BE2C (cell line): ENCODE measurements at places on chromosomes 2 and 18.

DNA sequence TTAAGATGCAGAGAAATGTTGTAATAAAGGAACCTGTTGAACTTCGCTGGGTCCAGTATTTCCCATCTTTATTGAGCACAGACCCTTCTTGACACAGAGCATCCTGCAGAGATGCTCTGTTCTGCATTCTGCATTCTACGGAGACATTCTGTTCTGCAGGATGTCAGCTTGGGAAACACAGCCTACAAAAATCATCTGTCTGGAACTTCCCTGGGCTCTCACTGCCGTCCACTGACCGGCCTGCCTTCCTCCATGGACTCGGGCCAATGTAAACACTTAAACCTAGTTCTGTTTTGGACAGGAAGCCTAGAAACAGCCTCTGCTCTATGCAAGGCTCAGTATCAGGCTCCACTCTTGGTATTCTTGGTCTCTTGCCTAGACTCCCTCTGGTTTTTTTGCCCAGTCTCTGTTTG is 90.0 kb upstream of the PPP1CB start:
- peak; percentile 49 for DNase-seq

- no peak for DNase-seq
Measured at GRCh38 chr18:68855491-68855890, 57.6 kb downstream of the CCDC102B start.

DNA sequence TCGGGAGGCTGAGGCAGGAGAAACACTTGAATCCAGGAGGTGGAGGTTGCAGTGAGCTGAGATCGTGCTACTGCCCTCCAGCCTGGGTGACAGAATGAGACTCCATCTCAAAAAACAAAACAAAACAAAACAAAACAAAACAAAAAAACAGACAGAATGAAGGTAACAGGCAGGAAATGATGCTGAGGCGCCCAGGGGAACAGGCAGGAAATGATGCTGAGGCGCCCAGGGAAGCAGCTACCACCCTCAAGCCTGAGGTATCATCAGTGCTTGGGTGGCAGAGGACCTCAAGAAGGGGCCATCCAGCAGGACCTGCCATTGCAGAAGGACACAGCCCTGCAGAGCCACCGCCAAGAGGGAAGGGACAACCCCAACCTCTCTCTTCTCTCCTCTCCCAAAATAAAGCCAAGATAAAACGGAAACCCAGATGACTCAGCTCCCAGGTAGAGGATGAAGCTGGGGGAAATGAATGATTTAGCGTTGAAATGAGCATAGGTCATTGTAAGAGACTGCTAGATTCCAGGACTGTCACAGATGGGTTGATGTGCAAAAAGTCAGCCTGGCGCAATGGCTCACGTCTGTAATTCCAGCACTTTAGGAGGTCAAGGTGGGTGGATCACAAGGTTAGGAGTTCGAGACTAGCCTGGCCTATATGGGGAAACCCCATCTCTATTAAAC is 19.3 kb downstream of the SOWAHC start:
- DNase-seq: no peak

DNA sequence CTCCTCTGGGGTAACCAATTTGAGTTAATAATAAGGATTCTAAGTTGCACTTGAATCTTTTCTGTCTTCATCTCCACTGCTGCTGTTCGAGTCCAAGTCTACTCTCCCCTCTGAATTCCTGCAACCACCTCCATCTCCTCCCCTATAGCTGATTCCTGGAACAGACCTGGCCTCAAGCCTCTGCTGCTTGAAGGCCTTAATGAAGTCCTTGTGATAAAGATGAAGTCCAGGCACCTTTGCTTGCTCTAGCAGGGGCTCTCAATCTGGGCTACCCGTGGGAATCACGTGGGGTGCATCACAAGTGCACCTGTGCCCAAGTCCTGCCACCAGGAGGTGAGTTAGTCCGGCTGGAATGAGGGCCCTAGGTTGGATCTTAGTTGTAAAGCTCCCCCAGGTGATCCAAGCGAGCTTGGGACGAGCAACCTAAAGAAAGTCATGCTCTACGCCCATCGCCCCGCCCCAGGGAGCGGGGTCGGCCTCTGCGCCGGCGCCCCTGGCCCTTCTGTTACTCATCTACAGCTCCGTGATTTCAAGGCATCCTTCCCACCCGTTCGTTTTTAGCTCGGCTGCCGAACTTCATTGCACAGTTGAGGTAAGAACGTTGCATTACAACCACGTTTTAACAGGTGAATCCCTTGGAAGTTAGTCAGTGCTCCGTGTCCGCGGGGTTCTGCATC is 905 bp upstream of the IAH1 start:
- no peak for DNase-seq

- no peak for DNase-seq
Measured at GRCh38 chr18:49632588-49632987, 70.7 kb downstream of the LIPG start.

DNA sequence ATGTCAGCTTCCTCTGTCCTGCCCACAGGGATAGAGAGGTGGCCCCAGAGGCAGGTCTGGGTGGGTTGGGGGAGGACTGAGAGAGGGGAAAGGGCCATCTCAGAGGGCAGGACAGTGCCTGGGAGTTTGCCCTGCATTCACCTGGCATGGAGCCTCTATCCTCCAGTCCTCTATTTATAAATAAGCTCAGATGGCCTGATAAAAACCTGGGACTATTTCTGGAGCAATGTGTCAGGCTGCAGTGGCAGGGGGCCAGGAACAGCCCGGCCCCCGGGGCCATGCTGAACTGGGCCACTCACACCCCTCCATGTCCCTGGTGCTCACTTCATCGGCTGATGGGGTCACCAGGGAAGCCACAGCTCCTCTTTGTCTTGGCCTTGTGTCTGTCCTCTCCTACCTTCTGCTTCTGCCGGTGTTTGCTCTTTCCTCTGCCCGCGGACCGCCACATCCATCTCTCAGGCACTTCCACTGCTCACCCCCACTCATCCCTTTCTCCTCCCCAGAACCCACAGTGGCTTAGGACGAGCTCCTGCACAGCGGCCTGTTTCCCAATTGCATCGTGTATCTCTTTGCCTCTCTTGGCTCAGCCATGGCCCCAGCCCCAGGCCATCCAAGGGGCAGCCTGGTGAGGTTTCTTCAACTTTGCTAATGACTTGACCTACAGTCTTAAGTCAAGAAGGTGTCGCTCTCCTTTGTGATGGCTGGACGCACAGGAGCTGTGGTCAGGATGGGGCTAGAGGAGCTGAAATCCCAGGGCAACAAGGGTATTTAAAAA is 38.8 kb downstream of the SCTR start:
- DNase-seq: no peak

GRCh38 chr2:223082706-223083105 is 30.7 kb downstream of the KCNE4 start:
- DNase-seq: no peak

DNA sequence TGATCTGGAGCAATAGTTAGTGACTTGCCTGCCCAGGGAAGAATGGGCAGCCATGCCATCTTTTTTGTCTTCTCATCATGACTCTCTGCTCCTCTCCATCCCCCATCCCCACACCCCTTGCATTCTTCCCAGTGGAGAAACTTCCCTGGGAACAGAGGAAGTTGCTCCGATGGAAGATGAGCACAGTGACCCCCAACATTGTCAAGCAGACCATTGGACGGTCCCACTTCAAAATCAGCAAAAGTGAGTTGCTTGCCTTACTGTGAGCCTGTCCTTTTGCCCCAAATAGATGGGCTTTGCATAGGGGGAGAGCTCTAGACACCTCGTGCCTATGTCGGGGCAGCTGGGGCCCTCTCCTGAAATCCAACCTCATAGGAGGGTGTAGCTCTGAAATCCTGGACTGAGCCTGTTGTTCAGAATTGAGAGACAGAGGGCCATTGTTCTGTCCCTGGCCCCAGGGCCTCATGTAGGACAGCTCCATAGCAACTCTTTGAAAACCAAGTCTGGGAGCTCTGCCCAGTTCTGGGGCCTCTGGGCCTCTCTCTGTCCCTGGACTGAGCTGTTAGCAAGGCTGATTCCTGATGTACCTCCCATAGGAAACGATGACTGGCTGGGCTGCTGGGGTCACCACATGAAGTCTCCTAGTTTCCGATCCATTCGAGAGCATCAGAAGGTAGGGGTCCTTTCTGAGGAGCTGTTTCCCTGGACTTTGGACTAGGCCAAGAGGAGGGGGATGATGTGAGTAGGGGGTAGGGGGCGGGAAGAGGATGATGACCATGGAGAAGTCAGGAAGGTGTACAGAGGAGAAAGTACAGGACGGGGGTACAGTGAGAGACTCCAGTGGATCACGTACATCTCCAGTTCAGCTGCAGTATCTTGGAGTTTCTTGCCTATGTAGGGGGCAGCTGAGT is 35.2 kb downstream of the TTLL4 start:
- no peak for DNase-seq

DNA sequence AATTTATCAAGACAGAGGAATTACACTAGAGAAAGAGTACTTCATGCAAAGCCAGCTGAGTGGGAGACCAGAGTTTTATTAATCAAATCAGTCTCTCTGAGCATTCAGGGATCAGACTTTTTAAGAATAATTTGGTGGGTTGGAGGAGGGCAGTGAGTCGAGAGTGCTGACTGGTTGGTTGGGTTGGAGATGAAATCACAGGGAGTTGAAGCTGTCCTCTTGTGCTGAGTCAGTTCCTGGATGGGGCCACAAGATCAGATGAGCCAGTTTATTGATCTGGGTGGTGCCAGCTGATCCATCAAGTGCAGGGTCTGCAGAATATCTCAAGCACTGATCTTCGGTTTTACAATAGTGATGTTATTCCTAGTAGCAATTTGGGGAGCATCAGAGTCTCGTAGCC is 21.4 kb upstream of the PDCL3 start:
- no peak for DNase-seq

GRCh38 chr2:96771796-96772618 is 11.3 kb downstream of the CNNM4 start:
- DNase-seq: peak; percentile 18

GRCh38 chr2:8090748-8091700 is 590.8 kb upstream of the ID2 start:
- peak; percentile 52 for DNase-seq

DNA sequence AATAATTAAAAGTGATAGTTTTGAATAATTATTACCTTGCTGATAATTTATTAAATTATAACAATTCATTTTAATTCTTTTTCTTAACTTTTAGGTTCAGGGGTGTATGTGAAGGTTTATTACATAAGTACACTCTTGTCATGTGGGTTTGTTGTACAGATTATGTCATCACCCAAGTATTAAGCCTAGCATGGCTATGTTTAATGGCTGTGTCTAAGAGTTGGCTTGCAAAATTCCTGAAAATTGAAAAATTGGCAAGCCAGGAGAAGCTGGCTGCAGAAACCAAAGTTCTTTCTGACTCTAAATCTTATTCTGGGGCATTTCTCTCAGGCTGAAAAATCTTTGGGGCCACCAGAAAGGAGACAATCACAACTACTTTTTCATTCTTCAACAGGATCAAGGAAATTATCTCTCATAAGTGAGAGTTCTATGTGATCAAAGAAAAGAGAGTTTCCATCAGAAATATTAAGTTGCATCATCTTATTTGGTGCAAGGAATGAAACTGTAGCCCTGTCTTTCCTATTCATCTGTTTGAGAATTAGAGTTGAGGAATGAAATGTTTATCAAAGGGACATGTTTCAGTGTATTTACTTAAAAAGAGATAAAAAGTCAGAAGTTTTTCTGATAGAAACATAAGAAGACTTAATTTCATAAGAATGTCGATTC is 412.1 kb upstream of the CDH2 start:
- no peak for DNase-seq

GRCh38 chr2:22359071-22359672 is 1025.8 kb upstream of the KLHL29 start:
- DNase-seq: no peak

DNA sequence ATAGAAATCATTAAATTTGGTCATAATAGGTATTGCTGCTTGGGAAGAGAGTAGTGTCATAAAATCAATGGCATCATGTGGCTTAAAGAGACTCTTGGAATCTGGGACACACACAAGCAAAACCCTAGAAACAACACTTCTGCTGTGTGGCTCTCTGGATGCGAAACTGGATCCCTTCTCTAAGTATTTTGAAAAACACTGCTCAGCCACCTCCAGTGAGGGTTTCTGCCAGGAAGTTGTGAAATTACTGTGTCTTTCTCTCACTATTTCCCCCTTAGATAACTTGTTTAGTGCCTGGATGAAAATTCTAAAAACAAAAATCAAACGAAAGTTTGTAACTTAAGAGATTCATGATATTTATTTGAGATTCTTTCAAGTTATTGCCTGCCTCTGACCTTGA is 163.8 kb downstream of the RHBDD1 start:
- no peak for DNase-seq

DNA sequence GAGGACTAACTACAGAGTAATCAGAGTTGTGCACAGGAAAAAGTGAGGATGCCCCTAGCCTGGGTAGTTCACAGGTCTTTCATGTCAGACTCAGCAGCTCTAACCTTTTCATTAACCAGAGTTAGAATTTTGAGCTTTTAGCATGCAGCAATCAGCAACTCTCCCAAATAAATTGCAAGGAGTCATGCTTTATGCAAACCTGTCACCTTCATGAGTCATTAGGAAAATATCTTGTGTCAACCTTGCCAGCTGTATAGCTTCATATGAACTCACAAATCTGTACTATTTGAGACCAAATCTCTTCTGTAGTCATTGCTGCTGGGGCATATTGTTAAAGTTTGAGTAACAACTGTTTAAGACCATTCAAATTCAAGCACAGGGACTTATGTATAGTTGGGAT is 382.3 kb upstream of the NT5C1B start:
- no peak for DNase-seq

DNA sequence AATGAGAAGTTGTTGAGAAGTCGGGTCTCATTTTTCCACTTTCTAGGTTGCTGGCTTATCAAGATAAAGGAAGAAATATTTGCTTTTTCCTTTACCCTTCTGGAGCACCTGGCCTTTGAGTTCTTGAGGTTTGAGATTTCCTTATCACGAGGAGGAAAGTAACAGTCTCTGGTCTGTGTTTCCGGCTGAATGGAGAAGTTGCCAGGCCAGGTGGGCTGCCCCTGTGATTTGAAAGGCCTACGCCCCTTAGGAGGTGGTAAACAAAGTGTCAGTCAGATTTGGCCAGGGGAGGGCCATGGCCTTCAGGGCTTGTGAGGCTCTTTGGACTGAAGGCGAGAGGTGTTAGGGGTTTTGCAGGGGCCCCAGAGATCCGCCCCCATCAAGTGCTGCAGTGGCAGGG is 156.7 kb upstream of the HAAO start:
- DNase-seq: no peak

DNA sequence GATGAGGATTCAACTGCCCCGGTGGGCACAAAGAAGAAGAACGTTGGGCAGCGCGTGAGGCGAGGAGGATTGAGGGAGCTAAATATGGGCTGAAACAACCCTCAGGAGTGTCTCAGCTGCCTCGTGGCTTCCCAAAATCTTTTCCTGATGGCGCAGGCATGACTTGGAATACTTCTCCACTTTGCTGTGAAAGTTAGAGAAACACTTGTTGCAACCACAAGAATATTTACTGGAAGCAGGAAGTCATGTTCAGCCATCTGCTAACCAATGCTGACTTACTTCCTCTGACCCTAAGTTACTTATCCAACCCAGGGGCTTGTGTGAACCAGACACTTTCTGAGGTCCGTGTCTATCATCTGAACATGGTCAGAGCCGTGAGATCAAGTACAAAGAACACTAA is 148.8 kb downstream of the ARL4C start:
- no peak for DNase-seq

- no peak for DNase-seq
Measured at GRCh38 chr18:45839414-45840395, 14.2 kb downstream of the SIGLEC15 start.

GRCh38 chr18:3852321-3852720 is 402.3 kb downstream of the TGIF1 start:
- DNase-seq: no peak
